ENCODE measurements at places on chromosomes 11 and 22.

GRCh38 chr22:37379722-37380121, 47.6 kb downstream of the ELFN2 start:
- no peak for DNase-seq

- no peak for DNase-seq
Measured at GRCh38 chr11:306645-307371, 808 bp upstream of the IFITM2 start.

- no peak for DNase-seq
Measured at GRCh38 chr11:15091175-15091574, 17.8 kb downstream of the CALCB start.

DNA sequence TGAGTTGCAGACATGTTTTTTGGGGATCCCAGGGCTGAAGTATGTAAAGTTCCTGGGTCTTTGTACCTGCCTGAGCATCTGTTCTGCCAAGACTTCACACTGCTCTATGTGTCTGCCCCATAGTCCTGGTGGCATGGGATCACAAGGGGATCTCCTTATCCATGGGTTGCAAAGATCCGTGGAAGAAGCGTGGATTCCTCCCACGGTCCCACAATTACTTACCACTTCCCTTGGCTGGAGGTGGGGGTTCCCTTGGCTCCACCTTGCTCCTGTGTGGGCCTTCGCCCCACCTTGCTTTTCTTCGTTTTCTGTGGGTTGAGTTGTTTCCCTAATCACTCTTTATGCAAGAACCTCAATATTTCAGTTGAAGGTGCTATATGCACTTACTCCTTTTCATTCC, 157.4 kb upstream of the CHORDC1 start:
- DNase-seq: no peak

DNA sequence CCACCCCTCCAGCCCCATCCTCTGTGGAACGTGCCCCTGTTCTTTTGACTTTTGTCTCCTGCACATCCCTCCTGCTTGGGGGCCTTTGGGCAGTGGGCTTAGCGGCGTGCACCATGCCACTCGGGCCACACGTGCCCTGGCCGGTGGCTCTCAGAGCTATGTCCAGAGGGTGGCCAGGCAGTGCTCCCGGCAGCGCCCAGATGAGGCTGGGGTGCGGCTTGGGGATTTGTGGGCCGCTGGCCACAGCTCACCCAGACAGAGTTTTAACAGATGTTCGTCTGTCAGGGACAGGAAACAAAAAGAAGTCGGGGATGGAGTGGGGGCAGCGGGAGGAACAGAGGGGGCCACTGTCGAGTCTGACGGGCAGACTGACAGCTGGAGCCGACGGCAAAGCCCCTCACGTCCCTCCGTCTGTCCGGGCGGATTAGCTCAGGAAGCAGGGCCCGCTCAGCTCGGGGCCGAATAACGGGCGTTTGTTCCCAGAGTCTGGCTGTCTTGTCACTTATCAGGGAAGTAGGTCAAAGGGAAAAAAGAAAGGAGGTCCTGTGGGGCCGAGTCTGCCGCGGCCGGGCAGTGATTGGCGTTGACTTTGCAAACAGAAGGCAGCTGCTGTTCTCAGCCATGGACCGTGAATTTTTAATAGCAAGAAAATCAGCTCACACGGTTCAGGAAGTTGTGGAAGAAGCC, 61.6 kb downstream of the LRP5 start:
- DNase-seq: no peak

- DNase-seq: no peak
Measured at GRCh38 chr11:23370580-23371275, 510.5 kb upstream of the CCDC179 start.

GRCh38 chr11:73652046-73652730, 5.8 kb downstream of the PLEKHB1 start:
- DNase-seq: no peak

DNA sequence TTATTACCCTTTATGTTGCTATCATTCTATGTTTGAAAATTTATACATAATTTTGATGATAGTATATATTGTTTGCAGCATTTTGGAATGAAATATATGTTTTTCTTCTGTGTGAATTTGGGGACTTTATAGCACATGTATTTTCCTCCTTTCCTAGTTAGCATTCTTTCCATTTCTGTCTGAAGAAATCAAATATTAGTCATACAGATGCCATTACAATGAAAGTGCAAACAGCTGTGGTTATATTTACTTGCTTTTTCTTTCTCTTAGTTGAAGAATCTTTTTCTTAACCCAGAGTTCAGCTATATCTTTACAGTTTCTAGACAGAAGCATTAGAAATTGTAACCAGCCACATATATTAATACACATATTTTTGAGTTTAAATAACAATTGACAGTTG, 753.1 kb upstream of the ARHGAP42 start:
- DNase-seq: no peak

GRCh38 chr11:92852946-92853345, 116.5 kb upstream of the MTNR1B start:
- no peak for DNase-seq

GRCh38 chr11:121328176-121328966, 35.8 kb downstream of the SC5D start:
- DNase-seq: no peak

DNA sequence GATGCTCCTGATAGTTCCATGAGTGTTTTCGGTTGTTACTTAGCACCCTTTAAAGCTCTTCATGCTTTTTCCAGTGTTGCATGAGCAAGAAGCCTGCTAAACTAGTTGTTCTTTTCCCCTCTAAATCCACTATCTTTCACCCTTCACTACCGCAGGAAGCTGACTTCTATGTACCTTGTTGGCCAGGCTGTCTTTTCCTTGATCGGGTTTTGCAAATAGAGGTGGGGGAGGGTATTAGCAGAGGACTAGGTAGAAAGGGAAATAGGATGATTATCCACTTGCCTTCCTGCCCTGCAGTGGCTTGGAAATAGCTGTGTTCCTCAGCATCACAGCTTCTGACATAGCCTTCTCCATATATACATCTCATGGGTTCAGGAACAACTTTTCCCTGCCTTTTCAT, 23.9 kb downstream of the AASDHPPT start:
- DNase-seq: no peak

DNA sequence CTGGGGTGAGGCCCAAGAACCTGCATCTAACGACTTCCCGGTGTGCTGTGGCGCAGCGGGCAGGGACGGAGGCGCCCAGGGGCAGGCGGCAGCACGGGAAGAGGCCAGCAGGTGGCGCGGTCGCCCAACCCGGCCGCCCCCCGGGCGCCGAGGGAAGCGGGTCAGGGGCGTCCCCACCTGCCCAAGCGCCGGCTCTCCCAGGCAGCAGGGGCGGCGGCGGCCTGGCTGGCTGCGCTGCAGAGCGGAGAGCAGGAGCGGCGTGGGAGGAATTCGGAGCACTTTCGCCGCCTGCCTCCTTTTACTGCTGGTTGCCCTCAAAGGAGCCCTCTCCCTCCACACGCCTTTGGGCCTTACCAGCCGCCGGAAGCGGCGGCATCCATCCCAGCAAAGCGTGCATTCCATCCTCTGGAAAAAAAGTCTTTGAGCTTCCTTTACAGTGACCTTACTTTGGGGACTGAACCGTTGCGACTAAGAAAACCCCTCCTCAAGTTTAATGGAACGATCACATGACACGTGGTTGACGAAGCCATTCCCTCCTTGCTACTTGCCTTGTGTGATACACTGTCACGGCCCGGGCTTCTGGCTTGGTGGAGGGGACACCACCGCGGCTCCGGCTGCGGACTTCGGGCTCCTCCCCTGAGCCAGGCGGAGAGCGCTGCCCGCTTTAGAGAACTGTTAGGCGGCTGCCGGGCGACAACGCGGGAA, 106.8 kb upstream of the CLMP start:
- peak; percentile 55 for DNase-seq

Data from right renal pelvis (tissue), 4 donors.